ENCODE measurements at places on chromosomes 16 and 17.
A peak's percentile ranks its signal among the peaks of the same experiment; 100 is the strongest.

- DNase-seq: no peak
Measured at GRCh38 chr17:58369214-58370031, 17.4 kb upstream of the SUPT4H1 start.

DNA sequence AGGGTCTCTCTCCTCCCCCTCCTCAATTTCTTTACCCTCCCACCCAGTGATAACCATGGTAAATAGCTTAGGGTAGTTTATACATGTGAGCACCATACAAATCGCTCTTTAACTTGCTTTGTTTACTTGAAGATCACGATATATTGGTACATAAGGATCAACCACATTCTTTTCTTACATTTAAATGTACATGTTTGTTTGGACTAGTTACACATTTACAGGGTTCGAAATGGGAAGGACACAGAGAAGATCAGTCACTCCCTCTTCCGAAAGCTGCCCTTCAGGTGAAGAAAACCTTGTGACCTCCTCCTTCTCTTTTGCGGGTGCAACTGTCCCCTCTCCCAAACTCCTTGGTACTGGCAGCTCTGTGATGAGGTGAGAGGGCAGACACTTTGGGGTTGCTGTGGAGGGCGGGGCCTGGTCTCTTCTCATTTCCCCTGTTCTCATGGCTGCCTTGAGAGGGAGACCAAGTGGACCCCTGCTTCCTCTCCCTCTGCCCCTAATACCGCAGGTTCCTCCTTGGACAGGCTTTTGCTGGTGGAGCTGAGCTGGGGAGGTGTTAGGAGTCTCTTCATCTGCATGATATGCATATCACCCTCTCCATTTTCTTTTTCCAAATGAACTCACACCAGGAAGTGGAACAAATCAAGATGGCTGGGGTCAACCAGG lies 4.7 kb upstream of the PIK3R6 start:
- no peak for DNase-seq

GRCh38 chr16:10831894-10832886 lies 13.6 kb upstream of the TVP23A start:
- DNase-seq: no peak

GRCh38 chr16:66926961-66927436 lies 1.7 kb upstream of the RRAD start:
- peak; percentile 96 for DNase-seq

GRCh38 chr16:87963400-87963799 lies 12.2 kb downstream of the BANP start:
- DNase-seq: peak; percentile 91

DNA sequence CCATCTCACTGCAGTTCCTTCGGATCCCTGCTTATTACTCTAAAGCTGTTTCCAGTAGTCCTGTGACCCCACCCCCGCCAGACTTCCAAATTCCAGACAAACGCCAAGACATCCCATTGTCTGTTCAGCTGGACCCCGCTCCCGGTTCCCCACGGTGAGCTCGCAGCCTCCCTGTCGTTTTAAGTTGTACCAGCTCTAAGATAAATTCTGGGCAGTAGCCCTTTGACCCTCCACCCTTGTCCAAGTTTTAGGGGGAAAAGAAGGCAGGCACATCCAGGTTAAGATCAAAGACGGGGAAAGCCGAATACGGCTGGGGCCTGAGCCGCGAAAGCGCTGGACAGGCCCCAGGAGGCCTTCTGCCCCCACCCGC lies 589 bp downstream of the ARL6IP1 start:
- DNase-seq: no peak

DNA sequence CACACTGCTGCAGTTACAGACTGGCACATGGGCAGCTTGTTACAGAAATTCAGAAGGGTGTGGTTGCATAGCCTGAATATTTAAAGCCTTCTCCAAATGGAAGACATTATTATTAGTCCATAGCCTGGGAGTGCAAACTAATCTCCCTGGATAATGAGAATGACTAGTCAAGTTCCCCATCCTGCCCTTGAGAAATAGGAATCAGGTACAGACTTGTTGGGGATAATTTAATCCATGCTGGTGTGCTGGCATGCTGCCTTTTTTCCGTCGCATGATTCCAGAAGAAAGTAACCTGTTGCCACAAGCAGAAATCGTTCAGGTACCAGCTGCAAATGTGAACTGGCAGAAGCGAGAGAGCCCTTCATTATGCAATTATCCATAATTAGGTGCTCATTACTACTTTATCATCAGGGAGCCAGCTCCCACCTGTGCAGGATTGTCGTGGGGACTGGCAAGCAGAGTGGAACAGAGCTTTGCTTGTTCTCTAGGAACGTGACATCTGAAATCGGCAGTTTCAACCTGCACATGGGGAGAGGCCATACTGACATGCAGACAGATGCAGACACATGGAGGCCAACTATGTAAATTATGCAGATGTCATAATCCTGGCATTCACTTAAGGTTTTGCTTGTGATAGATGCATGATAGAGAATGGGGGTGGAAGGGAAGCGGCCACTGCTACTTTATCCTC lies 419.4 kb downstream of the PMP22 start:
- no peak for DNase-seq

DNA sequence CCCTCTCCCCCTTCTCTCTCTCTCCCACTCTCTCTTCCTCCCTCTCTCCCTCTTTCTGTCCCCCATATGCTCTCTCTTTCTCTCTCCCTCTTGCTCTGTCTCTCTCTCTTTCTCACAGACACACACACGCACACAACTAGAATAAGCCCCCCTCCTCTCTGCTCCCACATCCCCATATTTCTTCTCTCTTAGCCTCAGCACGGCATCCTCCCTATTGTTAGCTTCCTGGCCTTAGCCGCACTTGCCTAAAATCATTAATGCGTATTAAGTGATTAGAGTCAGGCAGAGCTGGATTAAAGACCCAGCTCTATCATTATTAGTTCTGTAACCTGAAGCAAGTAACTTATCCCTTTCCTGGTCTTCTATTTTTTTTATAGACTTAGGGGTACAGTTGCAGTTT lies 319.0 kb upstream of the C16orf82 start:
- no peak for DNase-seq

GRCh38 chr17:2706911-2707510 lies 4.6 kb downstream of the CLUH start:
- no peak for DNase-seq

DNA sequence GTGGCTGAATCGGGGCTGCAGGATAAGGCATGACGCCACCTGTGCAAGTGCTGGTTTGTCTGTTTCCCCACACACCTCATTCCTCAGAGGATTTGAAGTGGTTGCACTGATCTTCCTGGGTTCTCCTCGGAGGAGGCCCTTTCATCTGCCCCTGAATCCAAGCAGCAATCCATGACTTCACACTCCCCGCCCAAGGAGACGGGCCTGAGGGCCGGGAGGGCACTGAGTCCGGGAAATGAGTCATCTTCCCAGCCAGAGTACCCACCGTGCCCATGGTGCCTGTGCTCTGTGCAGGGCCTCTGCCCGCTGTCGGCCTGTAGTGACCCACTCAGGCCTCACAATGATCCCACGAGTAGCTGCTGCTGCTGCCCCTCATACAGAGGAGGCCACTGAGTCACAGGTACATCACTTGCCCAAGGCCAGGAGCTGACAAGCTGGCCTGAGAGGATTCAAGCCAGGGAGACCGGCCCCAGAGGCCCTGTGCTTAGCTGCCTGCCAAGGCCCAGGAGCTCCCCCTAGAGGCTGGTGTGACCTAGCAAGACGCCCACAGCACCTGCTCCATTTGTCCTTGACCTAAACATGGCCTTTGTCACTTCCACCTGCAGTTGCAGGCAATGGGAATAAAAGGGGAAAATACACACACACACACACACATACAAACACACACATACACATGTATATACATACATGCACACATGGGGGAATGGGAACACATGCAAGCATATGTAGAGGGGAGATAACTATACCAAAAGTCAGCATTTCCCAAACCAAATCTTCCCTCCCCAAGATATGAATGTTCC lies 240.0 kb downstream of the C16orf95 start:
- DNase-seq: peak; percentile 75

DNA sequence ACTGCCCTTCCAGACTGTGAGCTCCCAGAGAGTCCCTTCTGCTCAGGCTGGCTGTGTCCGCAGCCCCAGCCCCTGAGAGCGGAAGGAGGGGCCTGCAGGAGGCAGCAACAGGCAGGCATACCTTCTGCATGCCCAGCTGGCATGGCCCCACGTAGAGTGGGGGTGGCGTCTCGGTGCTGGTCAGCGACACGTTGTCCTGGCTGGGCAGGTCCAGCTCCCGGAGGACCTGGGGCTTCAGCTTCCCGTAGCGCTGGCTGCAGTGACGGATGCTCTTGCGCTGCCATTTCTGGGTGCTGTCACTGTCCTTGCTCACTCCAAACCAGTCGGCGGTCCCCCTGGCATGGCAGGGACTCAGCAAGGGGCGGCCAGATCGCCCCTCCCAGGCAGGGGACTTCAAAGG lies 9.0 kb downstream of the RHBDF1 start:
- no peak for DNase-seq

GRCh38 chr16:46691726-46692125 lies 2.3 kb downstream of the ORC6 start:
- DNase-seq: no peak

- DNase-seq: no peak
Measured at GRCh38 chr17:47717979-47718621, 14.9 kb upstream of the TBX21 start.

GRCh38 chr17:49727380-49727779 lies 19.6 kb upstream of the SLC35B1 start:
- no peak for DNase-seq

DNA sequence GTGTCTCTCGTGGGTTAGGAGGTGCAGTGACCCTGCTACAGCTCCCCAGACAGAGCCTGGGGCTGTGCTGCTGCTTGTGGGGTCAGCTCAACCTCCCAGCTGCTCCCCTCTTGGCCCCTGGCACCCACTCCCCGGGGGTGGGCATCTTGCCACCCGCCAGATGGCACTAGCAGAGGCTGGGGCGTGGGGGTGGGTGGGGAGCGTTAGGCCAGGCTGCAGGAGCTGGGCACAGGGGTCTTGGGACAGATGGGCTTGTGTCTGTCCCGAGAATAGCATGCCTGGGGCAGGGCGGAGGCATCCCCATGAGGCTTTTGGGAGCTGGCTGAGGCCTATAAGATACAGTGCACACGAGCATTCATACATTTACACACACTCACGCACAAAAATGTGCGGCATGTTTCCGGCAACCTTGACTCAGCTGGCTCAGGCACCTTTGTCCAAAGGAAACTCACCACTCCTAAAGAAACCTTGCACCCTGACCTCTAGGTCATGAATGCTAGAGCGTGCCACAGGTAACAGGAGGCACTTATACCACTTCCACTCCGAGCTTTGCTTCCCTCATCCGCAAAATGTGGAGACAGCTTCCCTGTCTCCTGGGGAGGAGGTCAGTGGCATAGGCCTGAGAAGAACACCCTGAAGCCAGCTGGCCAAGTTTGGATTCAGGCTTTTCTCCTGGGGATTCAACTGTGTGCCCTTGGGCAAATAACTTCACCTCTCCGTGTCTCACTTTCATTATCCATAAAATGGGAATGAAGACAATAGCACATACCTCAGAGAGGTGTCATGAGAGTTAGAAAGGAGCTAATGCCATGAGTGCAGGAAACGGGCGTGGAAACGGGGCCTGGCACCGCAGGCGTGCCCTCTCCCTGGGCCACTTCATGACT lies 78.9 kb upstream of the LHX1 start:
- no peak for DNase-seq

- peak; percentile 56 for DNase-seq
Measured at GRCh38 chr16:1746693-1747195, 24.6 kb downstream of the NME3 start.

GRCh38 chr17:59356543-59357218 lies 25.2 kb downstream of the YPEL2 start:
- DNase-seq: no peak

DNA sequence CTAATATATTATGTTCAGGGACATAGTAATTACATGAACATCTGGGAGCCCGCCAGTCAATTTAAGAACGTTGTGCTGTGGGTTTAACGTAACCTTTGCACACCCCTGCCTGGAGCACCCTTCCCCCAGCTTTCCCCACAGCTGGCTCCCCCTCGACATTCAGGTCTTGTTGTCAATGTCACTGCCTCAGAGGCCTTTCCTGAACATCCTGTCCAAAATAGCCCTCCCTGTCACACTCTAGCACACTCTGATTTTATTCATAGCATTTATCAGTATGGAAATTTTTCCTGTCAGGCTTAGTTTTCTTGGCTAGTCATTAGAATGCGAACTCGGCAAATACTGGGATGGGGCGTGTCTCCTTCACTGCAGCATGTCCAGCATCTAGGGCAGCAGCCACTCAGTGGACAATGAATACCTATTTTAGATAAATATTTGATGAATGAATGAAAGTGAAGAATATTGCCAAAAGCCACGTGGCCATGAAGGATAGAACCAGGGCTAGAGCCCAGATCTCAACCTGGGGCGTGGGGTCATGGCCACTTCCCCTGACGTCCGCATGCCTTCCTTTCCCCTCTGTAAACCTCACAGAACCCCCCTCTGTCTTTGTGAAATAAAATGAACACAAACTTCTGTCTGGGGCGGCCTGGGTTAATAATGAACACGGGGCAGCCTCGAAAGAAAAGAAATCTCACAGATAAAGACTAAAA lies 10.5 kb downstream of the PIK3R6 start:
- no peak for DNase-seq

DNA sequence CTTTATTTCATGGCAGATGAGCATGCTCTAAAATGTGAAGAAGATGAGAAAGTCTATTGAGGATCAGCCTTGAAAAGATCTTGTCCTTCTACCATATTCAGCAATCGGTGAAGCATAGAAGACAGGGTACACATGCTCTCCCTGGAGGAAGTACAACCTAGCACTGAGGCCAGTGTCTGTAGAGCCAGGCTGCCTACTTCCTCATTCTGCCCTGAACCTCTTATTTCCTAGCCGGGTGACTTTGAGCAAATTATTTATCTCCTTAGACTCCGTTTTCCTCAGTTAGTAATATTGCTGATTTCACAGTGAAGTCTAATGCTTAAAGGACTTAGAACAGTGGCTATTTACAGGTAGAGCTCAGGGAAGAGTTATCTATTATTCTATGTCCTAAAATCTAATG lies 58.4 kb downstream of the TMEM100 start:
- DNase-seq: no peak

GRCh38 chr17:44372036-44372435 lies 8.4 kb upstream of the FAM171A2 start:
- DNase-seq: no peak

- DNase-seq: no peak
Measured at GRCh38 chr17:49739641-49740271, 24.2 kb downstream of the FAM117A start.

DNA sequence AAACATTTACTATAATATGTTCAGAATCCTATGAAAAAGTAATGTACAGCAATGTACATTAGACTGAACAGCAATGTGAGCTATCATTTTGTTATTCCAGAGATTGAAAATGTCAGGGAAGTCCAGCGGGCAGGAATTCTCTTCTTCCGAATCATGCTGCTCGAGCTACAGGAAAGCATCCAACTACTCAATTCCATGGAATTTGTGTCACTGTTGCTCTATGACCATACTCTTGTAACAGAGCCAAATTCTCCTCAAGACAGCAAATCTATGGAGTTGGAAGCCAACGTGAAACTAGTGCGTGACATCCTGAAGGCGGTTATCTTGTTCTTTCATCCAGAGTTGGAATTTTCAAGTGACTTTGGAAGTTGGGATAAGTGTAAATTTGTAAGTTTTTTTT lies 24.8 kb upstream of the NSRP1 start:
- no peak for DNase-seq

Data from H54 (cell line).